Daoy (cell line): ENCODE measurements at places on chromosomes 2 and 18.

DNA sequence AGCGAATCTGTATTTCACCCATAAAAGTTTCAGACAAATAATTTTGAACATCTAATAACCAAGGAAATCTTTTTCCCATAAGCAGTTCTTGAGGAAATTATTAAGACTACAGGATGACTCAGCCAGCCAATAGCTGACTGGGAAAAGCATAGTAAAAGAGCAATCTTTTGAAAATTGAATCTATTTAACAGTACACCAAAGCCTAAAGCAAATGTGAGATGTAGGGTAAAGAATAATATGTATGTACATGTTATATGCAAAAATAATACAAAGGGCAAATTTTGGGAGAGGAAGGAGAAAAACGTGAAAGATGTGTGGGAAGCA is 12.6 kb upstream of the KDSR start:
- no peak for DNase-seq

DNA sequence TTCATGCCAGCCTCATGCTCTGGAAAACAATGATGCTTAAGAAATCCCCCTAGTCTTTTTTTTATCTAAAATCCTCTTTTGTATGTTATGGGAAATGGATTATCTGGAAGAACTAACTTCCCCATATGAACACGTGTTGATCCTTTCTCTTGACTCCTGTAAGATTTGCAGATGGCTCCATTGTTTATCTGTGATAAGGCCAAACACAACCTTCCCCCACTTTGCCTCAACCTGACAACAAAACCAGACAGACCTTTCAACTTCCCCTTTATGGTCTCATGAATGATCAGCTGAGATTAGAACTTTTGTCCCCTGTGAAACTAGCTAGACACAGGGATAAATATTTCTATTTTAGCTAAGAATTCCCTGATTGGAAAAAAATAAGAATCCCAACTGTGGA is 828.0 kb upstream of the CDH2 start:
- DNase-seq = no peak

- no peak for DNase-seq
Measured at GRCh38 chr2:215685238-215685990, 249.5 kb upstream of the FN1 start.

DNA sequence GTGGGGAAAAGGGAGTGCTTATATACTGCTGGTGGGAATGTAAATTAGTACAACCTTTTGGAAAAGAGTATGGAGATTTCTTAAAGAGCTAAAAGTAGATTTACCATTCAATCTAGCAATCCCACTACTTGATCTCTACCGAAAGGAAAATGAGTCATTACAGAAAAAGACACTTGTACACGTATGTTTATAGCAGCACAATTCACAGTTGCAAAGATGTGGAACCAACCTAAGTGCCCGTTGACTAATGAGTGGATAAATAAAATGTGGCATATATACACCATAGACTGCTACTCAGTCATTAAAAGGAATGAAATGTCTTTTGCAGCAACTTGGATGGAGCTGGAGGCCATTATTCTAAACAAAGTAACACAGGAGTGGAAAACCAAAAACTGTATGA is 29.5 kb downstream of the FLACC1 start:
- DNase-seq = no peak

- DNase-seq = no peak
Measured at GRCh38 chr2:64086347-64087082, 57.7 kb downstream of the PELI1 start.

- no peak for DNase-seq
Measured at GRCh38 chr2:217562871-217563480, 439.8 kb downstream of the TNS1 start.
